Urinary bladder (tissue), 4 donors: ENCODE measurements at places on chromosomes 1 and 21. TPM values are rescaled to one million over a fixed set of nuclear protein-coding genes. Genes with fewer than 3 reads are reported as not detected.
A peak's percentile ranks its signal among the peaks of the same experiment; 100 is the strongest.

The TMEM52 gene
- not detected for total RNA-seq

The ARTN gene
- 1.4 TPM for total RNA-seq

GRCh38 chr1:244919320-244920282 lies 55.3 kb upstream of the HNRNPU start:
- no peak for DNase-seq

DNA sequence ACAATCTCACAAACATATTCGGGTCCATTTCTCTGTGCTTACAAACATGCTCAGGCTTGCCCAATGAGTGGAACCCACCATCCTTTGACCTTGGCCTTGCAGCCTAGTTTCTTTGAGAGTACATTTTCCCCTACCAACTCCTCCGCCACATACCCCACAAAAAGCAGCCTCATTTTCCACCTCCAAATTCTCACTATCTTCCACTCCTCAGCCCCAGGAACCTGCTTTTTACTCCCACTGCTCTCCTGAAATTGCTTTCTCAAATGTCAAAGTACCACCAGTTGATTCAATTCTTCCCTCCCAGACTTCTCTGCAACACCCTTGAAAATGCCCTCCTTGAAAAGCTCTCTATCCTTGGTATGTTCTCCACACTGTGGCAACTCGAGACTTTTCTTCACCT lies 103.8 kb downstream of the RUNX1 start:
- DNase-seq = no peak

- no peak for DNase-seq
Measured at GRCh38 chr21:46060596-46061061, 37.3 kb upstream of the COL6A2 start.

The CD48 gene
- total RNA-seq = 7.0 TPM

The OR2L8 gene
- total RNA-seq = 0.53 TPM

The TCHHL1 gene
- not detected for total RNA-seq

- no peak for DNase-seq
Measured at GRCh38 chr1:24713176-24713575, 32.1 kb upstream of the CLIC4 start.

DNA sequence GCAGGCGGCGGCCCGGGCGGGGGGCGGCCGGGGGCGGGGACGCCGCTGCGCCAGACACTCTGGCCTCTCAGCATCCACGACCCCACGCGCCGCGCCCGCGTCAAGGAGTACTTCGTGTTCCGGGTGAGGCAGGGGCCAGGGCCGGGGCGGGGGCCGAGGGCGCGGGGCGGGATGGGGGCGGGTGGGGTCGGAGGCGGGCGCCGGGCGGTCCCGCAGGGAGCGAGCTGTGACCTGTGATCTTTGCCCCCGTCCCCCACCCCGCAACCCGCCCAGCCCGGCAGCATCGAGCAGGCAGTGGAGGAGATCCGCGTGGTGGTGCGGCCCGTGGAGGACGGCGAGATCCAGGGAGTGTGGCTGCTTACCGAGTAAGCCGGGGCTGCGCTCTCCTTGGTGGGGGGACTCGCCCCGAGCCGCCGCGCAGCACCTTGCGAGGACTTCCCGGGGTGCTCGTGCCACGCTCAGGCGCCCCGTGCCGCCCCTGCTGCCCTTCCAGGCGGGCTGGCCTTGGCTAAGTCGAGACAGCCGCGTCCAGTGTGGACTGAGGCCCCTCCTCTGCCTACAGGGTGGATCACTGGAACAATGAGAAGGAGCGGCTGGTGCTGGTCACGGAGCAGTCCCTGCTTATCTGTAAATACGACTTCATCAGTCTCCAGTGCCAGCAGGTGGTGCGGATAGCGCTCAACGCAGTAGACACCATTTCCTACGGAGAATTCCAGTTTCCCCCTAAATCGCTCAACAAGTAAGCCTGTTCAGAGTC lies 514 bp downstream of the TPRG1L start:
- no peak for DNase-seq

GRCh38 chr1:70288166-70288565 lies 66.4 kb downstream of the ANKRD13C start:
- DNase-seq = no peak

DNA sequence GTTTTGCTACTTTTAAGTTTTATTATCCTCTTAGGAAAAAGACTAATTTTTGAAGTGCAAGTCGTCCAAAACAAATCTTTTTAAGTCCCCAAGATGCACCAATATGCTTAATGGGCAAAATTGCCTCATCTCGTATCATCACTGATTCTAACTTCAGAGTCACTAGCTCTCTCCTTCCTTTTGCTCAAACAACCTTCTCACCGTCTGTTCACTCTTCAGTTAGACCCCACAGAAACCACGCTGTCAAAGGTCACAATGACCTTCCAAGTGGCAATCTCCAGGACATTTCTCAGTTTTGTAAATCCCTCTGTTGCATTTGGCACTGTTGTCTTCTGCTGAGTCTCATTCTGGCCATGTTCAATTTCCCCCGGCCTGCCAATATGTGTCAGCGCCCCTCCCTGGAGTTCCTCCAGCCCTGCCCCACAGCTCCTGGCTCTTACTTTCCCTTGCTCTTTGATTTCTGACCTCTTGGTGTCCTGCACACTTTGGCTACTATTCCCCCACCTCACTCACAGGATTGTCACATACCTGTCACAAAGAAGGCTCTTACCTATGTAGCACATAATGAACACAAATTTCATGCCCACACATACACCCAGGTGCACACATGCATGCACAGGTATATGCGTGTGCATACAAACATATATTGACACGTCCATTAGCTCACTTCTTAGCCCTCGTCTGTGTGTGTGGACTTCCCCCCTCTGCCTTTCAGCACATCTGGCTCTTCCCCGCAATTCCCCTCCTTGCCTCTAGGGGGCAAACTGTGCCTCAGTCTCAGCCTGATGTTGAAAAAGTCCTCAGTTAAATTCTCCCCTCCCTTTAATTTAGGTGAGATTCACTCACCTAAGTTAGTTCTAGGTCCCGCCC lies 354.0 kb upstream of the DUSP10 start:
- DNase-seq = no peak

The SGIP1 gene
- 8.4 TPM for total RNA-seq

DNA sequence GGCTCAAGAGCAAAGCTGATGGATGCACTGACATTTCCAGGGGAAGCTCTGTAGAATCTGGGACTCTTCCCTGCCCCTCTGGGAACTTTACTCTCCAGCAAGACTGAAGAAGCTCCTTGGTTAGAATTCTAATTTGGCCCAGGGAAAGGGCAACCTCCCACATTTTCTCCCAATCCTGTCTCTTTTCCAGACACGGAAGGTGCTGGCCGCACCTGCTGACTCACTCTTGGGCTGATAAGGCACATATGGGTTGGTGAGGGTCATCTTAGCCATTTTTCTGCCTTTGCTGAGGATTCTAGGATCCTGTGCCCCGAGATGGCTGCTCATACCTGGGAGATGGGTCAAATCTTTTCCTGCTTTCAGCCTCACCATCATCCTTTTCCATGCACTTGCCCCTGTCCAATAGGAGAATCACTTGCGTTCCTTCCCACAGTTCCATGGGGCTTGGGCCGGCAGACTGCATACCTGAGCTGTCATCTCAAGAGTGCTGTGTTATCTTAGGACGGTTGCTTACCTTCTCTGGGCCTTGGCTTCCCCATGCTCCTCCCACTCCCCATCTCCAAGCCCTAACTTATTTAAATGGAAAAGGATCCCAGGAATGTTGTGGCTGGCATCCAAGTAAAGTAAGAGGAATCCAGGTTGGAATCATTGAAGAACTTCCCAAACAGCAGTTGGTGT lies 1.3 kb downstream of the TINAGL1 start:
- DNase-seq = no peak

GRCh38 chr1:31063631-31064030 lies 1.9 kb downstream of the PUM1 start:
- DNase-seq = peak; percentile 15

GRCh38 chr1:244409701-244410100 lies 42.0 kb downstream of the ADSS2 start:
- no peak for DNase-seq

GRCh38 chr1:213531369-213532310 lies 456.1 kb upstream of the PROX1 start:
- DNase-seq = no peak

The FCRL2 gene
- total RNA-seq = 0.26 TPM

DNA sequence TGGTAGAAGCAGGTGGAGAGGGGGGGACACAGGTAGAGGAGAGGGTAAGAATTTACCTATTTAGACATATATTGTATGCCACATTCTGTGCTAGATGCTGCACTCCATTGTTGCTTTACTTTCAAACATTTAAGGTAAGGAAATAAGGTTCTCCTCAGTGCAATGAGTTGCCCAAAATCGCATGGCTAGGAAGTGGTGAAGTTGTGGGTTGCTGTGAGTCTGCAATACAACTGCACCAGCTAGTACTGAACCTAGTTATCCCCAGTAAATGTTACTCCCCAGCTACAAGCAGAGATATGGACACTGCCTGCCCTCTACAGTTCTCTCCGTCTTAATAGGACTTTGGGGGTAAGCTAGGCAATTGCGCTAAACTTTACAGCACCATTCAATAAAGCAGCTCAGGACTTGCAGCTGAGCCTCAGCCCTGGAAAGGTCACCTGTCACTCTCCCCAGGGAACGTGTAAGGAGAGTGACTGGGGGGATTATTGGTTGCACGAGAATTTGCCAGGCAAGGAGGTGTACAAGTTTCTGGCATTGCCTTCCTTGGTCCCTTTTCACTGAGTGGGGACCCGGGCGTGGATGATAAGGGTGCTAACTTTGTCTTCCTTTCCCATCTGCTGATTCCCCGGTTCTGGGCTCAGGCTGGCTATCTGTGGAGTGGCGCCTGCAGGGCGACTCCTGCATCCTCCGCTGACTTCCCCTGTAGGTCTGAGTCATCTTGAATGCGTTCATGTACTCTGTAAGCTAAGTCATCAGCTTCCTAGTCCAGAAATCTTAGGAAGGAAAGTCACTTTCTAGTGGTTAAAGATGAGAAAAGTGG lies 71.3 kb upstream of the CNTN2 start:
- no peak for DNase-seq

The IFNLR1 gene
- 0.79 TPM for total RNA-seq

DNA sequence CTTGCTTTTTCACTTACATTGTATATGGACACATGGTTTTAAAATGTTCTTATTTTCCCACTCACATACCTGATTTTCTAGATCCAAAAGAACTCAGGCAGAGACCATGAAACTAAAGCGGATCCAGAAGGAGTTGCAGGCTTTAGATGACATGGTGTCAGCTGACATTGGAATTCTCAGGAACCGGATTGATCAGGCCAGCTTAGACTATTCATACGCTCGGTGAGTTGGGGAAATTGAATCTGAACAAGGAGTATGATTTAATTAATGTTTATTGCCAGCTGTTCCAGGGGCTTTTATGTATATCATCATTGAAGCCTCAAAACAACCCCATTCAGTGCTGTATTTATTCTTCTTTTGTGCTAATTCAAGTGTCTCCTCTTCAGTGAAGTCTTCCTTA lies 12.7 kb downstream of the GORAB start:
- DNase-seq = no peak

DNA sequence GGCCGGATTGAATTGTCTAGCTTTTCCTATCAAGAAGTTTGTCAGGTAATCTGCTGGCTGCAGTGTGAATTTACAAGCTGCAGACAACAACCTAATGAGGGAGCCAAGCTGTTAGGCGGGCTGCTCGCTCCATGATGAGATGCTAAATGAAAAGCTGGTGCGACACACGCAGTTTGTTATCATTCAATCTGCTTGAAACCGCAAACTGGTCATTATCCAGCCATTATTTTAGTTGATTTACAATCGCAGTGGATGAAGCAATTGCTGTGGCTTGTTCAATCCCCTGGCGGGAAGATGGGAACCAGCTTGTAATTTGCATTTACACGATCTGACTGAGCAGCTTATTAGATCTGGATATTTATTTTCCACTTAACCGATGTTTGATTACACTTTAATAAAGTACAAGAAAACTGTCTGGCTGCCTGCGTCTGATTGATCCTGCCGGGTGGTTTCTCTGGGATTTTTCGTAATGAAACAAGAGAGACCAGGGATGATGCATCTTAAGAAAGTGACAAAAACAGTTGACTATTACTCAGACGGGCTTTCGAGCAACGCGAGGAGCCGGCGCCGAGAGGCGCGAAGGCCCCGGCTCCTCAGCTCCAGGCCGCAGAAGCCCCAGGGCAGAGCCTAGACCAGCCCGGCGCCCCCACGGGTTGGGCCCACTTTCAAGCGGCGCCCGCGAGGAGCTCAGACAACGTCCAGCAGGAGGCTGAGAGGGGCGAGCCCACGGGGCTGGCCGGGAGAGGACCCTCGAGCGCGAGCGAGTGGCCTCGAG lies 118.0 kb upstream of the BARHL2 start:
- no peak for DNase-seq

GRCh38 chr21:38663282-38663681 lies 142.4 kb upstream of the ETS2 start:
- DNase-seq = no peak

GRCh38 chr1:207937204-207937603 lies 26.3 kb upstream of the CD34 start:
- no peak for DNase-seq

GRCh38 chr1:150249936-150250335 lies 7.6 kb upstream of the CA14 start:
- no peak for DNase-seq

The SNX27 gene
- 66.6 TPM for total RNA-seq

- no peak for DNase-seq
Measured at GRCh38 chr21:42681296-42682206, 28.1 kb downstream of the PDE9A start.

- DNase-seq = no peak
Measured at GRCh38 chr1:19698181-19698580, 33.5 kb downstream of the HTR6 start.

DNA sequence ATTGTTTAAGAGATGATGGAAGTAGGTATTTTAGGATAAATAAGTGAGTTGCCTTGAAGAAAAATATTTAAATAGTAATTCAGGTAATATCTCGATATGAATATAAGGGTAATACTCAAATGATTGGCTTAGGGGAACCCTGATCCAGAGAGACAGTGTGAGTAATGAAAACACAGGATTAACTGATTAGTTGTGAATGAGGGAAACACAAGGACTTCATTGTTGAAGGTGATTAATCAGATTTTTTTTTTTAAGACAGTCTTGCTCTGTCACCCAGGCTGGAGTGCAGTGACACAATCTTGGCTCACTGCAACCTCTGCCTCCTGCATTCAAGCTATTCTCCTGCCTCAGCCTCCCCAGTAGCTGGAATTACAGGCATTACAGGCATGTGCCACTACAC lies 12.7 kb downstream of the SLC25A33 start:
- DNase-seq = no peak

The CCDC27 gene
- not detected for total RNA-seq

The CRYAA gene
- not detected for total RNA-seq

GRCh38 chr1:7646981-7647901 lies 123.9 kb upstream of the VAMP3 start:
- DNase-seq = no peak

The VWA1 gene
- 15.2 TPM for total RNA-seq

DNA sequence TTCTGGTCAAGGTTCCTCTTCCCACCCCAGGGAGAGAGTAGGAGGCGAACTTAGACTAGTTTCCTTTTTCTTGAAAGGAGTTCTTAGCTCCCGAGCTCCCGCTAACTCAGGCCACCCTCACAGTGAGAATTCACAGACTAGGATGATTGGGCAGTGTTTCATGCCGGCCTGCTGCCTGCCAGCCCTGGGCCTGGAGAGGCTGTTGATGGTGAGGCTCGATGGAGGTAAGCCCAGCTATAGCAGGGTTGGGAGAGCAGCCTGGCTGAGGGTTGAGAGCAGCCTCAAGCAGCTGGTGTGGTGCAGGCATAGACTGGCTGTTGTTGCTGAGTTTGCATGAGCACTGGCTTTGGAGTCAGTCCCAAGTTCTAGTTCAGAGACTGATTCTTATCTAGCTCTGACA lies 274.4 kb downstream of the MATN1 start:
- DNase-seq = no peak

The FAM110D gene
- 1.6 TPM for total RNA-seq

The S100A1 gene
- total RNA-seq = not detected

- DNase-seq = no peak
Measured at GRCh38 chr21:31186916-31187315, 148.6 kb upstream of the KRTAP19-8 start.

The SDF4 gene
- 36.7 TPM for total RNA-seq

- DNase-seq = no peak
Measured at GRCh38 chr1:4634793-4635406, 19.5 kb upstream of the AJAP1 start.
